ENCODE measurements at places on chromosomes 4 and X.
A peak's percentile ranks its signal among the peaks of the same experiment; 100 is the strongest.

DNA sequence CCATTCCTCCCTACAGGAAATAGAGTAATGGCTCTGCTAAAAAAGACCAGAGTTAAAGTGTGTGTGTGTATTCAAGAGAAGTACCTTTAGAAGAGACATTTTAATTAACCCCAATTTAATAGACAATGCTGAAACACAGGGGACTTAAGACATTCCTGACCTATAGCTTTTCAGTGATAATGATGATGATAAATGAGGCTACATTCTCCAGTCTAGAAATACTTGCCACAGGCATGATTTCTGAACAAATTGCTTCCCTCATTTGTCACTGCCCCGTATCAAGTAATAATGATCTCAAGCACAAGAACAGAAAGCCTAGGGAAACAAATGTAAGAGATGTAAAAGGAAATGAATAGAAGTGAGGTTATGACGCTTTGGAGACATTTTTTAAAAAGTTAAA is 117.1 kb downstream of the UNC5C start:
- DNase-seq: no peak

DNA sequence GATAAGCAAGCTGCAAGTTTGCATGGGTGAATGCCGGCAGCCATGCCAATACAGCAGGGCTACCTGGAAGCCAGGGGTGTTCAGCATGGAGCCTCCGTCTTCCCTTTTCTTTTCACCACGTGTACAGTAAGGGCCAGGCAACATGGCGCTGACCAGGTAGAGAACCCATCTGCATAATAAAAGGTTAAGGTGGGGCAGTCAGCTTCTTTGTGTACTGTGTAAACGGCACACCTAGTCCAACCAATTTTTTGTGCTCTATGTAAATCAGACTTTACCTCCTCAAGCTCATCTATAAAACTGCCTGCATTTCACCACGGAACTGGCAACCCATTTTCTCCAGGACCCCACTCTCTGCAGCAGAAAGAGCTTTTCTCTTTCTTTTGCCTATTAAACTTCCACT is 286.8 kb upstream of the VCX3A start:
- no peak for DNase-seq

- DNase-seq: no peak
Measured at GRCh38 chr4:139509727-139510410, 46.1 kb downstream of the SETD7 start.

GRCh38 chr4:68344049-68344448 is 5.8 kb downstream of the YTHDC1 start:
- DNase-seq: no peak

GRCh38 chrX:86021652-86022289 is 25.6 kb downstream of the CHM start:
- DNase-seq: no peak

- no peak for DNase-seq
Measured at GRCh38 chr4:32112891-32113290, 1392.7 kb downstream of the PCDH7 start.

- DNase-seq: no peak
Measured at GRCh38 chr4:86129546-86129945, 230.3 kb downstream of the MAPK10 start.

- DNase-seq: peak; percentile 29
Measured at GRCh38 chrX:26783512-26784225, 567.7 kb downstream of the MAGEB5 start.

GRCh38 chr4:98470366-98470765 is 188.0 kb downstream of the TSPAN5 start:
- DNase-seq: no peak

DNA sequence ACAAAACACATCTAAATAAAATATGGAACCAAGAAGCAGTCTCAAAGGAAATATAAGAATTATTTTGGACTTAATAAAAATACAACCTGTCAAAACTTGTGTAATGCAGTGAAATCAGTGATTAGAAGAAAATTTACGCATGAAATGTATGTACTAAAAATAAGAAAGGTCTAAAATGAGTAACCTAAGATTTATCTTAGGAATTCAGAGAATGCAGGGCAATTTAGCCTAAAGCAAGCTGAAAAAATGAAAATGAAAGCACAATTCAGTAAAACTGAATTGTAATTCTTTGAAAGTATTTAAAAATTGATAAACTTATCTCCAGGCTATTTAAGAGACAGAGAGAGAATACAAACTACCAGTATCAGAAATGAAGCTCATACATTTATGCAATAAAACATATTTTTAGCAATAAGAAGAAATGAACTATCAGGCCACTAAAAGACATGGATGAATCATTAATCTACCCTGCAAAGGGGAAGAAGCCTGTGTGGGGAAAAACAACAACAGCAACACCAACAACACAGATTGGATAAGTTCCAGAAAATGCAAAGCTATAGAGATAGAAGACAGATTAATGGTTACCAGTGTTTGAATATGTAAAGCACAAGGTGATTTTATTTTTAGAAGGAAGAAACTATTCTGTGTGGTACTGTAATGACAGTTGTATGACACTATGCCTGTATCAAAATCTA is 442.0 kb upstream of the ADGRL3 start:
- peak; percentile 61 for DNase-seq

- peak; percentile 53 for DNase-seq
Measured at GRCh38 chrX:54564936-54565335, 34.9 kb downstream of the GNL3L start.

- peak; percentile 59 for DNase-seq
Measured at GRCh38 chrX:45324941-45325340, 124.3 kb upstream of the DIPK2B start.

- DNase-seq: no peak
Measured at GRCh38 chr4:155529716-155530115, 136.9 kb upstream of the GUCY1A1 start.

GRCh38 chr4:113744667-113745240 is 16.8 kb downstream of the CAMK2D start:
- no peak for DNase-seq

- no peak for DNase-seq
Measured at GRCh38 chrX:69323786-69324720, 158.8 kb upstream of the PJA1 start.

- DNase-seq: no peak
Measured at GRCh38 chr4:182056866-182057265, 186.3 kb upstream of the TENM3 start.

DNA sequence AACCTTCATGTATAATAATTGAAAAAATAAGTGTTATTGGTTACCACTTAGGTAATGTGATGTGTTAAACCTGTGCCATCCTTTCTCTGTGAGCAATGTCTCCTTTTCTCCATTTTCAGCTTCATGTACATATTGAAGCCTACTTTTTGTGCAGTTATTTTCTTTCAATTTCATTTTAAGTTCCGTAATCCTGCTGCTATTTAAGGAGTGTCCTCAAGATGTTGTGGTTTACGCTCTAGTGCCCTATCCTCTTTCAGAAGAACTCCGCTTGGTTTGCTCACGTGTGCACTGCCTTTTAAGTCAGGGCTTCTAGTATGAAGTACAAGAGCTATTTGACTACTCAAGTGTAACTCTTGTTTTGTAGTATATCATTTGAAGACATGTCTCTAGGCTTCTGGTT is 2253.2 kb upstream of the TENM3 start:
- no peak for DNase-seq

DNA sequence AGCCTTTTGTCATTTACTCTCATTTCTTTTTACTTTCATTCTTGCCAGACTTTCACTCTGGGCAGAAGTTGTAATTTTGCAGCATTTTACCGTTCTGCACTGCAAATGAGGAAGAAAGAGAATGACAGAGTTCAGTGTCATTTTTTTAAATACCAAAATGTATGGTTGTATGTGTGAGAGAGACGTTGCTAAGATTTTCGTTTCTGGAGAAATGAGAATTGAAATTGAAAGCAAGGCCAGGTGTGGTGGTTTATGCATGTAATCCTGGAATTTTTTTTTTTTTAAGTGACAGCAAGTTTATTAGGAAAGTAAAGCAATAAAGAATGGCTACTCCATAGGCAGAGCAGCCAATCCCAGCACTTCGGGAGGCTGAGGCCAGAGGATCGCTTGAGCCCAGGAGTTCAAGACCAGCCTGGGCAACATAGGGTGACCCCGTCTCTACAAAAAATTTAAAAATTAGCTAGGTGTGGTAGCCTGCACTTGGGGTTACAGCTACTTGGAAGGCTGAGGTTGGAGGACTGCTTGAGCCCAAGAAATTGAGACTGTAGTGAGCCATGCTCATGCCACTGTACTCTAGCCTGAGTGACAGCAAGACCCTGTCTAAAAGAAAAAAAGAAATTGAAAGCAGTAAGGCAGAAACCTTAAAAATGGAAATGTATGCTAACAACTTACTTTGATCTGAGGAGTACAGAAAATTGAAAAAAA is 12.9 kb downstream of the DCK start:
- no peak for DNase-seq

DNA sequence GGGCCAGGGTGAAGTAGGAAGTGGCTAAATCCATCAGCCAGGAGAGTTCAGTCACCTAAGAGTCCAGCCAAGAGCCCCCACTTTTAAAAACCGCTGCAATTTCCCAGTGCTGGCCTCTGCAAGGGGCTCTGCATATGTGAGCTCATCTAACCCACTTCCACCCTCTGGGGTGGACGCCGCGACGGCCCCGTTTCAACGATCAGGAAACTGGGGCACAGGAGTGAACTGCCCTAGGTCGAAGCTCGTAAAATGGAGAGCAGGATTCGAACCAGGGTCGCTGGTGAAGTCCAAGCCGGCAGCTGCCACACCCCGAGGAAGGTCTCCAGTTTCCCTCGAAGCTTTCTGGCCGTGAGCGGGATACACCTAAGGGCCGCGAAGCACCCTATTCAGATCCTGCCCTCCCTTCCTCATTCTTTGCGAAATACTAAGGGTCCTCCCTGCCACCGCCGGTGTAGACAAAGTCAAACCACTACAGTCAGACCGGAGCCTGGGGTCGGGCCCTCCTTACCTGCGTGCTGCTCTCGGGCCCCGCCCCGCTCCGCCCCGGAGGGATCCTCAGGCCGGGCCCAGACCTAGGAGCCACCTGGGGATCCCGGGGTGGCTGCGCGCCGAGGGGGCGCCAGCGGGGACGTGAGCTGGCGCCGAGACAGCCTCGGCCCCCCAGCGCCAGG is 446 bp downstream of the EVC2 start:
- peak; percentile 13 for DNase-seq
